ENCODE measurements at places on chromosomes 5 and 9.

DNA sequence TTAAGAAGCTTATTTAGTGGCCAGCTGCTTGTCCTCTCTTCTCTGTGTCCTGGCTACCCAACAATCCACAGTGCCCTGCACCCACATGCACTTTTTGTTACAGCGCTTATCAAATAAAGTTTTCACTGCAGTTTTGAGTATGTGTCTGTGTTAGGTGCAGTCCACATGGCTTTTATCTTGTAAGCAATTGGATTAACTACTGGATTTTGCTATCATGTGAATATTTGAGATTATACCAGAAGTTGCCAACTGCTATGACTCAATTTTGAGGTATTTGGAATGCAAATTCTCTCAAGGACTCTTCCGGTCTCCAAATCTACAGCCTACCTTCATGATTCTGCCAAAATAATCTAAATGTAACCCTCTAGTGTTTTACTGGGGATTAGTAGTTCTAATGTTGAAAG, 690.2 kb downstream of the NR2F1-AS1 start:
- peak; percentile 29 for DNase-seq

DNA sequence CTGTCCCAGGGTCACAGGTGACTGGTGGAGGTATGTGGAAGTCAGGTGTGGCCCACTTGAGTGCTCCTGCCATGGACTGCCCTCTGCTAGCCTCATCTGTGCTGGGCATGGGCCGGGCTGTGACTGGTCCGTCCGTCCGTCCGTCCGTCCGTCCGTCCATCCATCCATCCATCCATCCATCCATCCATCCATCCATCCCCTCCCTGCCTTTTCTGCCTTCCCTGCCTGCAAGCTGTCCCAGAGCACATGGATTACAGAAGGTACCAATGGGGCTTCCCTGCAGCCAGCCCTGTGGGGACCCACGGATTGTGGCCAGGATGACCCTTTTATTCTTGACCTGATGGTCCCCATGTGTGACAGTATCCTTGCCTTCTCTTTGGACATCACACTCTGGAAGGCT, 92.5 kb downstream of the MACROH2A1 start:
- no peak for DNase-seq

DNA sequence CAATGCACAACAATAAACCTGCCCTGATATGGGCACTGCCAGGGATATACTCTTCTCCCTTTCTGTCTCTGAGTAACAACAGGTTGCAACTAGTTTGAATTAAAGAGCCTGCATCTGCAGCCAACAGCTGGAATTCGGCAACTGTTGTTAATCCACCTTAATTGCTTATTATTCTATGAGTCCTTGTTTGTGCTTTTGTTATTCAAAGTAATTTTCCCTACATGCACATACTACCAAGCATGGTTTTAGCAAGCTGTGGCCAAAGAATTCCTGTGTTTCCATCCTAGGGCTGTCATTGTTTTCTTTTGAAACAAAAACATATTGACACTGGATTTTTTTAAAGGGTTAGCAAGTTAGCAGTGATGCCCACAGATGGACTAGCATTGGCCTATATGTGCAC, 171.5 kb downstream of the EFNA5 start:
- no peak for DNase-seq

- DNase-seq, result no peak
Observed at GRCh38 chr5:38782180-38782835, 63.5 kb upstream of the OSMR start.

DNA sequence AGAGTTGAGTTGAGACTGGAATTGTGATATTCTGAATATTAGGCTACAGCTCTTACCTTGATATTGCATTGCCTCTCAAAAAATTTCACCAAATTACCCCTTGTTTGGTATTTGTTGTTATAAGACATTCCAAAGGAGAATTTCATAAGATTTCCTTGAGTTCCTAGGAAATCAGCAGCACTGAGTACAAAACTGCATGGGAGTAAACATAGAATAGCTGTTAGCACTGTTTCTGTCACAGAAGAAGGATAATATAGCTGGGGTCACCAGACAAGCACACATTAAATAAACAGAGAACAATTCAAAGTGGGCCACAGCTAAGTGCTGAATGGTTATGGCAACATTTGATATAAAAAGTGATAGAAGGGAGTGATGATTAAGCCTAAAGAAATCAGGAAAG, 724.3 kb downstream of the PRELID2 start:
- no peak for DNase-seq

GRCh38 chr9:108924466-108924865, 9.5 kb downstream of the ELP1 start:
- DNase-seq, result no peak

GRCh38 chr5:112581811-112582320, 155.8 kb upstream of the APC start:
- DNase-seq, result no peak

DNA sequence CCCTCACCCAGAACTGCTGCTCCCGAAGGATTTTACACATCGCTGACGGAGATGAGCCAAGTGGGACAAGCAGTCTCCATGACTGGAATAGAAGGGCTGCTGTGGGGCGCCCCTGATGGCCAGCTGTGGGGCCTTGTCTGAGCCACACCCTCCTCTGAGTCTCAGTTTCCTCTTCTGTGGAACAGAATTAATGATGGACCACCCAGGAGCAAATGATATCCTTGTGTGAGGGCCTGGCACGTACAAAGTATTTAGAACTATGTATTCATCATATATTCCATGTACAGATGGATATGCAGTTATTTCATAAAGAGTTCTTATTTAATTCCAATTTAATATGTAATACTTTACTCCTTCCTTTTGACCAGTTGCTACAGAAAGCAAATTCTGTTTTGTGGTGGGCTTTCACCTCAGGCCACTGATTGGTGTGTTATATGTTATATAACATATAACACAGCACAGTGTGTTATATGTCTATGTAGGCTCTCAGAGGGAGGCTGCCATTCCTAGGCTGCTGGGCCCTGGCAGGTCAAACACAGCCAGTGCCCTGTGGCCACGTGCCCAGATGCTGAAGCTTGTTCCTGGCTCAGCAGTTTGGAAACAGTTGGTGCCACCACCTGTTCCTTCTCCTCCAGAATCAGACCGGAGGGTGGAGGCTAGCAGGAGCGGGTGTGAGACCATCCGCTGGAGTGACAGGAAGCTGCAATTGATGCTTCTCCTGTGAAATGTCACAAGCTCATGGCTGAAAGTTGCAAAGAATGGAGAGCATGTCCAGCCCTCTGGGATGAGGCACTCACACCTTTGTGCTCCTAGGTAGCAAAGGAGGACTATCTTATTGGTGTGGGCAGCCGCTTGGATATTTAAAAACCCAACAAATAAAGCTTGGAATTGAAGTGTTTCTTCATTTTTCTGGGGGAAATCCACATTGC, 4.4 kb upstream of the FGD3 start:
- no peak for DNase-seq

DNA sequence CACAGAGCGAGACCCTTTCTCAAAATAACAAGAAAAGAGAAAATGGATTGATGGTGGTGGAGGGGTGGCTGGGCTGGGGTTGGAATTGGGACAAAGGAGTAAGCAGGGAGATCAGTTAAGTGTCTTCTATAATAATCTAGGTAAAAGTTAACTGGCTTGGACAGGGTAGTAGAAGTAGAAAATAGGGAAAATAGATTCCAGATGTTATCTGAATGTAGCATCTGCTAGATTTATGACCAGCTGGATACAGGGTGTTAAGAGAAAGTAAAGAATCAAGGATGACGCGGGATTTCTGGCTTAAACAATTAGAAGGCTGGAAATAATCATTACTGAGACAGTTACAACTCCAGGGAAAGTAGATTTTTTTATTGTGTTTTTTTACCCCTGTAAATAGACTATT, 13.0 kb downstream of the PPP6C start:
- DNase-seq, result peak; percentile 36

DNA sequence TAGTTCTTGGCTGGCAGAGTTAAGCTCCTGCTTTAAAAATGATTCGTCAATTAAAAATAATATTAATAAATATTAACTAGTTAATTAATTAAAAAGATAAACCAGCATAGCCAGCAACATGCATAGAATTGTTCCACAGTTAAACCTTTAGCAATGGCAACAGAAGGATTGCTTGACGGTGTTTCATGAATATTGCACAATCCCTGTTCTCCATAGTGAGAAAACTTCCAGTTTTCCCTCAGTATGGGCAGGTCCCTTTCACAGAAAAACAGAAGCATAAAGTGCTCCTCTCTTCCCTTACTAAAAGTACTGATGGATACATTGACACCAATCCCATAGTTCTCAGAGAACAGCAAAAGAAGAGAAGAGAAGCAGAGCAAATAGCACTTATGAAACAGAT, 71.4 kb upstream of the CAST start:
- no peak for DNase-seq

DNA sequence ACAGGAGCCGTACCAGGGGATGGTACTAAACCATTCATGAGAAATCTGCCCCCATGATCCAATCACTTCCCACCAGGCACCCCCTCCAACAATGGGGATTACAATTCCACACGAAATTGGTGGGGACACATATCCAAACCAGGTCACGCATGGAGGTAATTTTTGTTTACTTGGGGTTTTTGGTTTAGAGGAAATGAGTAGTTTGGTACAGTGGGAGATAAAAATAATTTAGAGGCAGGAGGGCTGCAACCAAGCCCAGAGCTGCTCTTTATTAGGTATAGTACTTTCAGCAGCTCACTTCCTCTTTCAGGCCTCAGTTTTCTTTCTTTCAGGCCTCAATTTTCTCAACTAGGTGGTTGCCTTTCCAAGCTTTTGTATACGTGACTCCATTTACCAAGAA, 23.2 kb downstream of the PRUNE2 start:
- DNase-seq, result no peak

GRCh38 chr5:10489810-10490426, 48.2 kb downstream of the ROPN1L start:
- DNase-seq, result peak; percentile 34

DNA sequence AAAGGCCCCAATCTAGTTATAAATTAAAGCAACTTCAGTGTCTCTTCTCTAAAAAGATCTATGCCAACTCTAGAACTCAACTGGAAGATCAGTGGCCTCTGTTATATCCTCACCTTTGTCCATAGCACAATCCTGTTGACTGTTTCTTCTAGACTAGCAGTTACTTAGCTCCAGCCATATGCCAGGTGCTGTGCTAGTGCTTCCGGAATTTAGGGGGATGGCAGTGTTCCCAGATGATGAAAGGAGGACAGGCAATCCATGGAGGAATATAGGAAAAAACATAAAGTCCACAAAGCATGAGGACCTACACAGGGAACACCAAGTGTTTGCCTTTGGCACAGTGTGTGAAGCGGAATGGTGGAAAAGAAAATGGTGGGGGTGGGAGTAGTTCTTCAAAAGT, 214.3 kb downstream of the MAPKAP1 start:
- no peak for DNase-seq

DNA sequence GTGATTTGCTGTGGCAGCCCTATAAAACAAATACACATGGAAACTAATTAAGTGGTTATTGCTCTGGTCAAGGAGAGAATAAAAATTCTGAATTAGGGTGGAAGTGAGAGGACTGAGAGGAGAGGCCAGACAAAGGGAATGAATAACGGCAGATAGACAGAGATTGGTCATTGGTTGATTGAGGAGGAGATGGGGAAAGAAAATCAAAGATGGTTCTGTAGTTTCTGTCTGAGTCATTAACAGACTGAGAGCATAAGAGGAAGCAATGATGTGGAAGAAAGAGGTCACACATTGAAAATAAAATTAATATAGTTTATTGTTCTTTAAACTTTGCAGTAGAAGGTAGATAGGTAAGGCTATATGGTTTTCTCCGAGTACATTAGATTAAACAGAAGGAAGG, 469.8 kb downstream of the ACTL7B start:
- DNase-seq, result no peak

- no peak for DNase-seq
Observed at GRCh38 chr5:157283434-157283833, 17.5 kb downstream of the CYFIP2 start.

DNA sequence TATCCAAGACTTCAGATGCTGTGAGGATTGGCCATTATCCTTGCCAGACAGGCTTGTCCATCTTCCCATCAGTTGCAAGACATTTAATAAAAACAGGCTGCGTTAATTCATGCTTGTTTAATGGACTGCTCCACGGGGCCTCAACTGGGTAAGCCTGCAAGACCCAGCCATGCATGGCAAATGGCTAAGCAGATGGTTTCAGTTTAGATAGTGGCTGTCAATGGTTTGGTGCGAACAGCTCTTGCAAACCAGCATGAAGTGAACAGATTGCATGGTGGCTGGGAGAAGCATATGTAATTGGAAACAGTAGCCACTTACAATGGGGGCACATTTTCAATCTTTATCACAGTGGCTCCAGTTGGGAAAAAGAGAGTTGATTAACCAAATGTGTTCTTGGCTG, 628.2 kb upstream of the KLF4 start:
- peak; percentile 9 for DNase-seq

DNA sequence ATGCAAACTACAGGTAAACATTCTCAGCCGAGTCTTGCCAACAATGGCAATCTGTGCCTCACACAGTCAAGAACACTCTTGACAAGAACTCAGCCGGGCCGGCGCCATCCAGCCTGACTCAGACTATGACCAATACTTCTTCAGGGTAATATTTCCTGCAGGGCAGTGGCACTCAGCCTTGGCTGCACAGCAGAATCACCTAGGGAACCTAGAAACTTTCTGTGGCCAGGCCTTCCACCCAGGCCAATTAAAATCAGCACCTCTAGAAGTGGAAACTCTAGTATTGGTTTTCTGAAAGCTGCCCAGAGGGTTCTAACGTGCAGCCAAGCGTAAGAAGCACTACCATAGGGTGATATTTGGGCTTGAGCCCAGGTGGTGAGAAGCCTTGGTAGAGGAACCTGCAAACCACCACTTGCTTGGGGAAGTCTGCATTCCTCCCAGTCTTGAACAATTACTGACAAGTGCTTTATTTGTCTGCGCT, 120.6 kb downstream of the TTLL11 start:
- DNase-seq, result peak; percentile 67

- DNase-seq, result peak; percentile 39
Observed at GRCh38 chr9:16721972-16722371, 148.5 kb downstream of the BNC2 start.

DNA sequence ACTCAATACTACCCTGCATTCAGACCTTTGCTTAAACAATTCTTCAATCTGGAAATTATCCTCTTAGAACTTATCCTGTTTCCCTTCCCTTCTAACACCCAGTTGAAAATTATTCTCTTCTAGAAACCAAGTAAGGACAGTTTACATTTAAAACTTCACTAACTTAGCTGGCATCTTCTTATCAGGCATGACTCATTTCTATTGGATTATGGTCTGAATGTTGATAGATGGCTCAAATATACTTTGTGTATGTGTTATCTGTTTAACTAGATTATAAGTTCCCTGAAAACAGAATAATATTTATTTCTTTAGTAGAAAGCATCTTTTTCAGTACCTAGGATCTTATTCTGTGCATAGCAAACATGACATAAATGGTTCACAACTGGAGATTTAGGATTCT, 161.9 kb downstream of the PPP2R2B start:
- DNase-seq, result no peak

Data from fibroblast of skin of right biceps (primary cell).